ENCODE measurements at places on chromosomes 13 and 19.

- DNase-seq, result peak; percentile 50
Observed at GRCh38 chr19:17209126-17210036, 5.8 kb upstream of the USE1 start.

- DNase-seq, result no peak
Observed at GRCh38 chr13:45747071-45747470, 45.0 kb downstream of the CBY2 start.

DNA sequence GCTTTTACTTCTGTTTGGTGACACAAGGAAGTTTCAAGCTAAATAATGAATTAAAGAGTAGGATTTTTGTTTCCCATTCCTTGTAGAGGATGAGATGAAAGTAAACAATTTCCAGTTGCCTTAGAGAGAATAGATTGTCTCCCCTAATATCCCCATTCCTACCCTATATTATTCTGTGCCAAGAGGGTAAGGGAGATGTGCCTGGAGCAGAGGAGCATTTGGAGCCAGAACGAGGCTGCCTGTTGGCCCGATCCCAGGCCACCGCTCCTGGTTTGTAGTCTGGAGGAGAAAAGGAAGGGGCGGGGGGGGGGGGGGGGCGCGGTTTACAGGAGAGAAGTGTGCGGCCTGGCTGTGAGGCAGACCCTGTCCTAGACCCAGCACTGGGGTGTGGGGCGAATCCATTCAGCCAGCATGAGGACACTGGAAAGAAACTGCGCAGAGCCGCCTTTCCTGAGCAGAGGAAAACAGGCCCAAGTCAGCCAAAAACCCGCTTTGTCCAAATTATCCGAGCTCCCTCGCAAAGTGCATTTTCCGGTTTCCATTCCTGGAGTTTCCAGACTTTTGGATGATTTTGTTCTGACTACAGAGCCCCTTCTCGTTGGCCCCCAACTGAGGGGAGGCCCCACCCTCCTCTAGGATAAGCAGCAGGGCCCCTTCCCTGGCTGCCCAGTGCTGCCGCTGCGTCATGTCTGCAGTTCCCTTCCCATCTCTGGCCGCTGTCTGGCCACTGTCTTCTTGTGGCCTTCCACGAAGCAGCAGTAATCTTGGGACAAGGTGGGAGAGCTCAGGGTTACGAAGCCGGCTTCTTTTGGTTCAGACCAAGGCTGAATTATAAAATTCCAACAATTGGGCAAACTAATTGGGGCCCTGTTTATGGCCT is 23.0 kb downstream of the NFIX start:
- DNase-seq, result no peak

GRCh38 chr13:85519363-85519762 is 279.9 kb downstream of the SLITRK6 start:
- DNase-seq, result no peak

GRCh38 chr19:44866664-44867063 is 20.6 kb downstream of the NECTIN2 start:
- no peak for DNase-seq

DNA sequence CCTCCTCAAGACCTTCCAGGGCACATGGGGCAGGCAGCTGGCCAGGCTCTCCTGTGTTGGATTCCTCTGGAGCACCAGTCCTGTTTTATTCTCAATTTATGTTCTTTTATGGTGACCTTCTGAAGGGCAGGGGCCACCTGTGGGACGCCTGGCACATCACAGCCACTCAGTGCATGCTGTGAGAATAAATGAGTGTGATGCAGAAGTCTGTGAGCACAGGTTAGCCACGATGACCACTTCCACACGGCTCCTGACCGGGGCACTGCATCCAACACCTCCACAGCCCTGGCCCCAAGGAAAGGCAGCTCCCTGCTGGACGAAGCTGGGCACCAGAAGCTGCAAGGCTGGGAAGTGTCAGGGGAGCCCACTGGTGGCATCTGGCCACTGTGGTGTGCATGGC is 122.8 kb downstream of the CRYL1 start:
- DNase-seq, result no peak

DNA sequence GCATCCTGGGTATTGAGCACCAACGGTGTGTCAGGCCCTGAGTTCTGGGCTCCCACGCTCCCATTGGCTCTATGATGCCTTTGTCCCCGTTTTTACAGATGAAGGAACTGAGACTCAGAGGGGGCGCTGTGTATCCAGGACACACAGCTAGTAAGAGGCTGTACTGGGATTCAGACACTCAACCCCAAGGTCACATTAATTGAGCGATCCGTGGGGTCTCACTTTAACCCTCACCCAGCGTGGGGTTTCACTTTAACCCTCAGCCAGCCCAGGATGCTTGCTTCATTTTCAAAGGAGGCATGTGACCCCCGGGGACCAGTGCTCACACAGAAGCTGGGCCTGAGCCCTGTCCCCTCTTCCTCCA is 42.6 kb downstream of the CYP4F22 start:
- DNase-seq, result no peak

- DNase-seq, result no peak
Observed at GRCh38 chr13:112103260-112103838, 36.4 kb downstream of the SOX1 start.

DNA sequence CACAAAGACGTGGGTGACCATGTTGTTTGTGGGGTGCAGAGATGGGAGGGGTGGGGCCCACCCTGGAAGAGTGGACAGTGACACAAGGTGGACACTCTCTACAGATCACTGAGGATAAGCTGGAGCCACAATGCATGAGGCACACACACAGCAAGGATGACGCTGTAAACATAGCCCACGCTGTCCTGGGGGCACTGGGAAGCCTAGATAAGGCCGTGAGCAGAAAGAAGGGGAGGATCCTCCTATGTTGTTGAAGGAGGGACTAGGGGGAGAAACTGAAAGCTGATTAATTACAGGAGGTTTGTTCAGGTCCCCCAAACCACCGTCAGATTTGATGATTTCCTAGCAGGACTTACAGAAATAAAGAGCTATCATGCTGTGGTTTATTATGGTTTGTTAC is 5.6 kb downstream of the KLK2 start:
- no peak for DNase-seq

GRCh38 chr19:39223703-39224279 is 19.7 kb upstream of the SYCN start:
- peak; percentile 6 for DNase-seq

DNA sequence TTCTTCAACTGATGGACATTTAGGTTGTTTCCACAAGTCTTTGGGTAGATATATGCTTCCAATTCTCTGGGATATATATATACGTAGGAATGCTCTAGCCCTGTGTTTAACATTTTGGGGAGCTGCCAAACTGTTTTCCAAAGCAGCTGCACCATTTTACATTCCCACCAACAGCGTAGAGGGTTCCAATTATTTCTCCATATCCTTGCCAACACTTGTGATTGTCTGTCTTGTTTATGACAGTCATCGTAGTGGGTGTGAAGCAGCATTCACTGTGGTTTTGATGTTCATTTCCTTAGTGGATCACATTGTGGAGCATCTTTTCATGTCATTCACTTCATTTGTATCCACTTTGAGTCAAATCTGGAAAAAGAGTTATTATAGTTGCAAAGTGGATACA is 4.7 kb upstream of the CBLC start:
- DNase-seq, result no peak

DNA sequence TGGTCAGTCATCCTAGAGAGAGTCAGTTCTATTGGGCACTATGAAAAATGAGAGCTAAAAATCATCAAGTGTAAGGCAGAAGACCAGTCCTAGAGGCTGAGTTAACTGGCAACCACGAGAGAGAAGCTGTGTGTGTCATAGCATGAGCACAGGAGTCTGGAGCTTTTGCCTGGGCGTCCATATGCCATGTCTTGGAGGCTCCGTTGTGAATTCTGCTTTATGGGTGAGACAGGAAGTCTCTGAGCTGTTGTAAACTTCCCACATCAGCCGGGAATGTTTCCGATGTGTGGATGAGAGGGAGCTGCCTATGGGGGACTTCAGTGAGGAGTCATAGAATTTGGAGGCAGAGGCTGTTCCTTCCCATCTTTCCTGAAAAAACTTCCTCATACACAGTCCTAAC is 120.0 kb downstream of the ITGBL1 start:
- no peak for DNase-seq

GRCh38 chr19:14835011-14835410 is at the start of the genes OR7A5 and OR7C1:
Gene OR7A5 (minus strand): TSS chr19:14835185. CDS start chr19:14828241, 6,944 bp downstream.
Gene OR7C1 (minus strand): TSS chr19:14835185. CDS start chr19:14800136, 35,049 bp downstream.
- no peak for DNase-seq

GRCh38 chr13:51731759-51732158 is 72.2 kb downstream of the DHRS12 start:
- DNase-seq, result no peak

- DNase-seq, result no peak
Observed at GRCh38 chr19:55312621-55313512, 12.3 kb downstream of the TMEM150B start.

- DNase-seq, result no peak
Observed at GRCh38 chr13:43309311-43309710, 285.9 kb downstream of the DNAJC15 start.

DNA sequence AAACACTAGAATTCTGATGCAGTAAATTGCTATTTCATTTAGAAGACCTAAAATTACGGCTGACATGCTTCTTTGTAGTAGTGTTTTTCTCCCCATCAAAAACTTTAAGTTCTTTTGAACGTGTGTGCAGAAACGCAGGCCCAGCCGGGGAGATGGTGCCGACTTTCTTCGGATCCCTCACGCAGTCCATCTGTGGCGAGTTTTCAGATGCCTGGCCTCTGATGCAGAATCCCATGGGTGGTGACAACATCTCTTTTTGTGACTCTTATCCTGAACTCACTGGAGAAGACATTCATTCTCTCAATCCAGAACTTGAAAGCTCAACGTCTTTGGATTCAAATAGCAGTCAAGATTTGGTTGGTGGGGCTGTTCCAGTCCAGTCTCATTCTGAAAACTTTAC is 98.3 kb downstream of the TNFRSF19 start:
- no peak for DNase-seq

- no peak for DNase-seq
Observed at GRCh38 chr13:42048342-42048683, at the start of gene DGKH. Gene DGKH (plus strand): TSS chr13:42048648. CDS start chr13:42048774, 126 bp downstream.

- no peak for DNase-seq
Observed at GRCh38 chr13:26021516-26021915, 30.3 kb downstream of the SHISA2 start.

DNA sequence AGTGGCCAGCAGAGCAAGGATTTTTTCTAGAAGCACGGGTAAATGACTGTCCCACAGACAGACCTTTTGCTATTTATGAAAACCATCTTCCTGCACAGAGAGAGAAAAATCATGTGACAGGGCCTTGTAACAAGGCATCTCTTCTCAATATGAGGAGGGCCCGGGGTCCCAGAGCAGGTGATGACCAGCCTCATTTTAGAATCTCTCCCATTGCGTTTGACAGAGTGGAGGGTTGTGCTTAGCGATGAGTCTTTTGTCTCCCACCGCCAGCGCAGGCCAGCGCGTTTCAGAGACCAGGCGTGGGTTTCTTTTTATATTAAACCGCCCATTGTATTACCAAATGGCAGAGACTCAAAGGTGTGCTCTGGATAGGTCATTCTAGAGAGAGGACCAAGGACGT is 97.4 kb upstream of the UBL3 start:
- no peak for DNase-seq

- no peak for DNase-seq
Observed at GRCh38 chr19:29855741-29856500, 44.1 kb downstream of the CCNE1 start.

DNA sequence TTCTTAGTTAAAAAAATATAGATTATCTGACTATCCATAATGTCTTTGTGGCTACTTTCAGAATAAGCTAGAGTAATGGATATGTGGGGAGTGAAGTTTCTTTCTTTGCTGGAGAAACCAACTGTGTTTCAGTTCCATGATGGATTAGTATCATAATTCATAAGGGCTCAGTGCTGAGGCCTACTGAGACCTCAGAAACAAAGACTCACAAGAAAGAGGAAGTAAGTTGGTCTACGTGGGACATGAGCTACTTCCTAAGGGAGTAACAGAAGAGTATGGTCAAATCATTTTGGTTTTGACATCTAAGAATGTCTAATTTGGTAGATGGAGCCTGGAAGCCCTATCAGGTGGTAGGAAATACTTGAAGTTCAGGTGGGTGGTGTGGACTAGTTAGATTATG is 99.0 kb upstream of the HTR2A start:
- no peak for DNase-seq

- no peak for DNase-seq
Observed at GRCh38 chr13:111360452-111360851, 40.0 kb downstream of the TEX29 start.

DNA sequence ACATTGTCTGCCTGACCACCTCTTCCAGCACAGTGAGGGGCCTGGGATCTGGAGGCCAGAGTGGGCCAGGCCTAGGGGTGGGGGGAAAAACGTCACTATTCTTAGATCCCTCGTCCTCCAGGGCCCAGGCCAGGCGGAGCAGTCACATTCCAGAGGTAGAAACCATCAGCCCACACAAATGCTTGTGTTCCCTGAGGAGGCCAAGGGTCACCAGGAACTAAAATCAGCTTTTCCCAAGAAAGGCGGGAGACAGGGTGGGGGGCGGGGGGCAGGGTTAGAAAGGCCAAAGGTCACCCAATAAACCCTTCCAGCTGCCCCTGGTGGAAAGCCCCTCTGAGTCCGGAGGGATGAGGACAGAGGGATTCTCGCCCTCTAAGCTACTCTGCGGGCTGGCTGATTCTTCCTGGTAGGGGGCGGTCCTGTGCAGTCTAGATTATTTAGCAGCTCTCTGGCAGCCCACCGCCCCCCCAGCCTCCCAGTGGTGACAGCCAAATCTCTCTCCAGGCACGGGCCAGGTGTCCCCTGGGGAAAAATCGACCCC is 23.5 kb upstream of the CCL25 start:
- no peak for DNase-seq

DNA sequence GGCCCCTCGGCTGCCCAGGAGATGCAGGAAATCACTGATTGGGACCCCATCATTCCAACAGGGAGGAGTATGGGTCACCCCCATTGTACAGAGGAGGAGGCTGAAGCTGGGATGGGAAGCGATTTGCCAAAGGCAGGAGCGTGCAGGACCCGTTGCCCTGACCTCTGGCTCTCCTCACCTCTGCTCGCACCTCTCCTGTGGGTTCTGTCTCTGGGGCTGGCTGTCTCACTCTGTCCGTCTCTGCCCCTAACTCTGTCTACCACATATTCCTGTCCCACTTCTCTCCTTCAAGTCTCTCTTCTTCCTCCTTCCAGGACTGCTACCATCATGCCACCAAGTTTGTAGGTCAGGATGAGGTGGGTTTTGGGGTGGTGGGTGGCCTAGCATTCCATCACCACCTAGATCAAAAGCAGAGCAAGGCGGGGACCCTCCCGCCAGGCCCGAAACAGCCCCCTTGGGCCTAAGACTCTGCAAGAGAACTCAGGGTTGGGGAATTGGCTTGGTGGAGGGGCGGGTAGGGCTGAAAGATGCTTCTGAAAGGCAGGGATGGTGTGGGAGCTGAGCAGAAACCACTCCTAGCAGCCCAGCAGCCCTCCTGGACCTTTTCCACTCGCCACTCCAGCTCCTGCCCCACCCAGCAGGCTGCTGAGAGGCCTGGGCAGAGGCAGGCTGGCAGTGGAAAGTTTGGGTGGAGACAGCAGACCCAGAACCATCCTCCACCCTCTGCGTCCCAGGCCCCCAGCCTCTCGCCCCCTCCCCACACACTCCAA is 1.0 kb upstream of the LGALS7 start:
- DNase-seq, result no peak

DNA sequence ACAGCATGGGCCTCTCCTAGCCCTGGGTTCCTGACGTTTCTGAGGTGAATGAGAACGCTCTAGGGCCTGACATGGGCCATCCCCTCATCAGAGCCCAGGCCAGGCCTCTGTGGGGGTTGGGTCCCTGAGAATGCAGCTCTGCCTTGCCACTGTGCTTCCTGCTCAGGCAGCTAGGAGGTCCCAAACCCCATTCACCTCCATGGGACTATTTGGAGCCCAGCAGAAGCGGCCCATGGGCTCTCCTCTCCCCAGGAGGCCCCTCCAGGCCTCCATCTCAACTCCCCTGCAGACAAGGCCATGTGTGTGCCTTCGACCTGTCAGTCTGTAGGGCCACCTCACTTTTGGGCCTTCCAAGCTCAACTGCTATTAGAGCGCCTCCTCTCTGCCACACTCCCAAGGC is 36.9 kb downstream of the ELL start:
- no peak for DNase-seq
